Stimulated activated memory B cell treated with anti-CD40 and anti-IgM and Interleukin-4, amounts not matched to agents 10 μg/mL and 1 μg/mL and 100 μg/mL, for 72 hours (primary cell): ENCODE measurements at places on chromosomes 2 and 18.

DNA sequence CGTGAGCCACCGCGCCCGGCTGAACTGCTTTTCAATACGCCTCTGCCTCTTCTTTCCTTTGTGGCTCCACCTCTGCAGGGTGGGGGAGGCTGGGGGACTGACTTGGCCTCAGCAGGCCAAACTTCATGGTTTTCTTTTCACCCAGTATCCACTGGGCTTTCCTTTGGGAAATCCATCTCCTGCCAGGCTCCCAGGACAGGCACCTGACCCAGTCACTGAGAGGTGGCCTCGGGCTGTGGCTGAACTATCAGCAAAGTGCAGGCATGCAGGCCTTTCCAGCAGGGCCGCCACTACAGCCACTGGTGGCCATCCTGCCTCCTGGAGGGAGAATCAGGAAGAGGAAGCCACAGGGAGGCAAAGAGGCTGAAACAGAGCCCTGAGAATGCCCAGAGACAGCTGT, 33.4 kb upstream of the SEMA4C start:
- no peak for ATAC-seq

DNA sequence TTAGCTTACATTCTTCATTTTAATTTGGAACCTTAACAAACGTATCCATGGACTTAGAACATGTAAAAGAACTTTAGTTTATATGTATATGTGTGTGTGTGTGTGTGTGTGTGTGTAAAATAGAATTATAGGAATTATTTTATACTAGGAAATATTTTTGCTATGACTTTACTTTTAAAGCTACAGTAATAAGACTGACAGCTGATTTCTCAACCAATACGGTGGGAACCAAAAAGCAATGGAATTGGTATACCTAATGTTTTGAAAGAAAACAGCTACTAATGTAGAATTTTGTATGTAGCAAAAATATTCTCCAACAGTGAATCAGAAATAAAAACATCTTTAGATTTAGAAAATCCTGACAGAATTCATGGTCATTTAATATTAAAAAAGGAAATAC, 146.5 kb upstream of the ARL4C start:
- no peak for ATAC-seq

DNA sequence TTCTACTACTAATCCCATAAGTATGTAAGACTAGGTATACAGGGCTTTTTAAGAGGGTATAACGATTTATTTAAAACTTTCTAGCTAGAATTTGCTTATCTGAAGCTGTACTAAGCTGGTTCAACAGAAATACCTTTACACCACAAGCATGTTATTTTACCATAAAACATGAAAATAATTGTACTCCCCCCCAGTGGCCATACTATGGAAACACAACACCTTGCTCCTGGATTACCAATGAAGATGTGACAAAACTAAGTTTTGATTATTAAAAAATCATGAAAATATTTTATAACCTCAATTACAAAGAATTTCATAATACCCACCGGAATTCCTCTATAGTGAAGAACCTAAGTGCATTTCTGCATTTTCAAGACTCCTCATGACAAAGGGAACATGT, 27.3 kb downstream of the LPIN2 start:
- ATAC-seq, result peak; percentile 59

GRCh38 chr18:58520969-58521368, 107.9 kb downstream of the ALPK2 start:
- ATAC-seq, result no peak

GRCh38 chr2:216796115-216796840, 63.6 kb downstream of the TNP1 start:
- ATAC-seq, result no peak

DNA sequence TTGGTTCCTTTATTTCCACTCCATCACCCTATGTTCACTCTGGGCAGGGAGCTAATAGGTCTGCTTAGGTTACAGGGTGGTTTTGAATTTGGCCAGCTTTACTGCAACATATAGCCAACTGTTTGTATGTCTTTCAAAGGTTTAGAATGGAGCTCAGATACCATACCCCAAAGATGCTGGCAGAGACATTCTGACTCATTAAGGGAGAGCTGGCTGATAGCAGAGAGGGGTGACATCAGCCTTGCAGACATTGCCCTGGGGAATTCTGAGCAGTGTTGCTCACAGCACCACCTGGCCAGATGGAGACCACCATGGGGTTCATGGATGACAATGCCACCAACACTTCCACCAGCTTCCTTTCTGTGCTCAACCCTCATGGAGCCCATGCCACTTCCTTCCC, 2.1 kb downstream of the PROKR1 start:
- peak; percentile 74 for ATAC-seq

DNA sequence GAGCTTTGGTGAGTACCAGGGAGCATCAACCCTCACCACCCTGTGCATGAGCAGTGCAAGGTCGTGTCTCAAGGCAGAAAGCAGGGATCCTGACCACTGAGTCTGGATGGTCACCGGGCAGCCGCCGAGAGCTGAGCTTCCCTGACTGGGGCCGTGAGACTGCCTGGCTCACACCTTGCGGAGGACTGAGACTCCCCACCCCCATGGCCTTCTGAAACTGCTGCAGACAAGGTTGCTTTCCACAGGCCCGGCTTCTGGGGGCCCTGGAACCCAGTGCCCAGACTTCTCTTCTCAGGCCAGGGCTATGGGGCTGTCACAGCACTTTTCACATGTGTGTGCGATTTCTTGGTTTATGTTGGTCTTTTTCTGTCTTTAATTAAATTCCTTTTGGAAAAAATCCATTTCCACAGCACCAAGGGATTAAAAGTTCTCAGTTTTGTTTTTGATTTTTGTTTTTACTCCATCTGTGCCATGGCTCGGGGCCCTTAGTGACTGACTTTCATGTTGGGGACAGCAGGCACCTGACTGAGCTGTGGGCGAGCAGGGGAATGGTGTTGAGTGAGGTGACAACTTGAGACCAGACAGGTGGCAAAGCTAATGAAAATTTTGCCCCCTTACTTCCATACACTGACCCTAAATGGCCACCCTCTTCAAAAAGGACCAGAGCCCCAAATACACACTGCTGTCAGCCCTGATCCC, 297.9 kb downstream of the CYP26B1 start:
- ATAC-seq, result no peak

DNA sequence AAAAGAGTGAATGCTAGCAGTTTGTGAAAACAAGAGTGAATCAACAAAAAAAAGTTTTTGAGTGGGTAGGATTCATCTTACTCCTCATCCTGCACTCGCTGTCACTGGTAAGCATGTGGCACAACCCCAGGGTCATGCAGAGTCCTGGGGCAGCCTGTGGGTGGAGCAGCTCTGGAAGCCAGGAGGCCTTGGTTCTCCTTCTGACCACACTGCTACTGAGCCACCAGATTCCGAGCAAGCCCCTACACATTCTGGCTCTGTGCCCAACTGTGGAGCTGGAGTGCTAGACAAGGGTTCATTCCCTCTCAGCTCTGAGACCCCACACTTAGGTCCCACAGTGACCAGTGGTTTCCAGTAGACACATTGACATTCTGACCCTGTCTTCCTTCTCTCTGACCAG, 670.6 kb downstream of the BCL11A start:
- no peak for ATAC-seq

GRCh38 chr2:71150082-71150816, 19.8 kb downstream of the MPHOSPH10 start:
- no peak for ATAC-seq

DNA sequence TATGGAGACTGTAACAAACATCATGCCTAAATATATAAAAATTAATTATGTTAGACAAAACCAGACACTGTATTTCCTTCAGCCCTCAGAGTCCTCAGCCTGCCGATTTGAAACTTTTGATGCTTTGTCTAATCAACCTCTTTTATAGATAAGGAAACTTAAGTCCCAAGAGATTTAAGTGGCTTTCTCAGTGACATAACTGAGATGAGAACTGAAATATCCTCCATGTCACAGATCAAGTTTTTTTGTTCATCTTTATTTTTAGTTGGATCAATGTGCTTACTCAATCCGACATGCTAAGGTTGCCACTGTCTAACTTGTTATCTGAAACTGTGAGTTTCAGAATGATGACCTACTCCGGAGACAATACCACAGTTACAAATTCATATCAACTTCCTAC, 72.3 kb downstream of the BARD1 start:
- peak; percentile 76 for ATAC-seq

- ATAC-seq, result no peak
Measured at GRCh38 chr2:67839242-67839641, 223.6 kb downstream of the C1D start.

- ATAC-seq, result no peak
Measured at GRCh38 chr2:43222475-43223309, 3.7 kb downstream of the ZFP36L2 start.

- ATAC-seq, result no peak
Measured at GRCh38 chr2:3633089-3633981, 24.7 kb upstream of the ALLC start.

- ATAC-seq, result no peak
Measured at GRCh38 chr18:50644807-50645206, 84.9 kb downstream of the MAPK4 start.
